ENCODE measurements at places on chromosomes 12 and 14.

- DNase-seq, result no peak
These were observed 4.3 kb downstream of the HNF1A start for GRCh38 chr12:120982659-120983058.

DNA sequence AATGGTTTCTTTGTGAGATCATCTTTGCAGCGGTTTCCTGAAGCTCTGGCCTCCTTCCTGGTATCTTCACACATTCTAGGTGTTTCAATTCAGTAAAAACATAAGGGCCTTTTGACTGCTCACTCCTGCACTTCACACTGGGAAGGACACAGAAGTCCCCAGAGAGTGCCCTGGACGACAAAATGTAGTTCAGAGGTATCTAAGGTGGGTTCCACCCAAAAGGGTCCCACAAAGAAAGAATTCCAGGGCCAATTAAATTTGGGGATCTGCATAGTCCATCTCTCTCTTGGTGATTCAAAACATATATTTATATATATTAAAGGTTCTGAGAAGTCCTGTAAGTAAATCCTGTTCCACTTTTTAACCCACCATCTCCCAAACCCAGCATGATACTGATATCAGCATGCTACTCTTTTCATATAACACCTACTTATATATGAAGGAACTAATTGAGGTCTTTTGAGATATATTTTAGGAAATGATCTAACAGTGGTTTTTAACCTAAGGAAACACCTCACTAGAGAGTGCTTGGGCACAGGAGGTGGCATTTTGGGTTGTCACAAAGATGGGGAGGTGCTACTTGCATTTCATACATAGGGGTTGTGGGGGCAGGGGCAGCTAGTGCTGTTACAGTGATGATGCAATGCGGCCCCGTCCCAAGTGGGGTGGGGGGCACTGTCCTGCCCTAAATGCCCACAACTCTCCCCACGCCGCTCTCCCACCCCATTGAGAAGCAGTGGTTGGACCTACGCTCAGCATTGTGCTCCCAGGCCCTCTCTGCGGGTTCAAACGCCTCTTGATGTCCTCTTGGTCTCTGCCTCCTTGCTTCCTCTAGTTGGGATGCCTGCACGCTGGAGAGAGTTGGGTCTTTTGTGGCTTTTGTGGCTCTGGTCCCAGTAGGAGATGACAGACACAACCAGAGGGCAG is 109.4 kb downstream of the ARF6 start:
- no peak for DNase-seq

GRCh38 chr14:94946244-94946643 is 176.3 kb upstream of the GSC start:
- DNase-seq, result no peak

GRCh38 chr12:127480775-127481314 is 786.1 kb upstream of the TMEM132C start:
- no peak for DNase-seq

DNA sequence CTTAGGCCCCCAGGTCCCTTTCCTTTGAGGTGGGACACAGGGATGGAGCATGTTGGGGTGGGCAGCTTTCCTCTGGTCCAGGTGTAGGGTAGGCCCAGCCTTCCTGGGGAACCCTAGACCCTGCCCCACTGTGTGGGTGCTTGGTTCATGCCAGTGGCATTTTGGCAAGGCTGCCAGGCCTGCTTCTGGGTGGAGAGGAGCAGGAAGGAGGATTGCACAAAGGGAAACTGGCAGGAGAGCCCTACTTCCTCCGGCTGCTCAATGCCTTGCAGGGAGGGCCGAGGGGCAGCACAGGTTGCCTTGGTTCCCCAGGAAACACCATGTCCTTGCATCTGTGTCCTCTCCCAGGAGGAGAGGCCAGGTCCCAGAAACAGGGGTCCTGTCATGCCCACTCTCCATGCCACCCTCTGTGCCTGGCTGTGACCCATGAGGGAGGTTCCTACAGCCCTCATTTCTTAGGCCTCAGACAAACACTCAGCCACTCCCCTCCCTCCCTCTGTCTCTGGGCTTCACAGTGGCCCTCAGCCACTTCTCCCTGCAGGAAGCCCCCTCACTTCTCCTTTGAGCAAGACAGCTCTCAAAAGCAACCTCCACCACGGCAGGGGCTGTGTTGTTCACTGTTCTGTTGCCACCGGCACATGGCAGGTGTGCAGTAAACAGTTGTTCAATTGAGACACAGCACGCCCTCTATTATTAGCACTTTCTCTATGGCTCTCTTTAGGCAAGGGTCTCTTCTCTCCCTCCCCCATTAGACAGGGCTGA is 6.8 kb upstream of the KRT80 start:
- no peak for DNase-seq

DNA sequence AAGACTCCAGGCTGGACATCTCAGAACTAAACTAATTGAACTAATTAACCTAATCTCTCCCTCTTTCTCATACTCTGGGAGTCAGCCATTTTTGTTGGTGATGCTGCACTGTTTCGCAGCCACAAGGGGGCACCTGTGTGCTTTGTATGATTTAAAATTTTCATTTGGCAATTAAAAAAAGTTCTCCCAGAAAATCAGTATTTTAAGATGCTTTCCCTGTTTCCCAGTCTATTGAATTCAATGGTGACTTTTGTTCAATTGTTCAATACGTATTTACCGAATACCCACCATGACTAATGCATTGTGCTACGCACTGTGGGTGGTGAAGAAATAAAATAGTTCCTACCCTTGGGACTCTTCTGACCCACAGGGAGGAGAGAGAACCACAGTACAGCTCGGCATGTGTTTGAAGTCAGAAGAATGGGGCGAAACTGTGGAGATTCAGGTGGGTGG is 63.7 kb downstream of the ZNF664 start:
- DNase-seq, result peak; percentile 53

GRCh38 chr14:98183556-98183955 is 1088.4 kb downstream of the BCL11B start:
- no peak for DNase-seq

DNA sequence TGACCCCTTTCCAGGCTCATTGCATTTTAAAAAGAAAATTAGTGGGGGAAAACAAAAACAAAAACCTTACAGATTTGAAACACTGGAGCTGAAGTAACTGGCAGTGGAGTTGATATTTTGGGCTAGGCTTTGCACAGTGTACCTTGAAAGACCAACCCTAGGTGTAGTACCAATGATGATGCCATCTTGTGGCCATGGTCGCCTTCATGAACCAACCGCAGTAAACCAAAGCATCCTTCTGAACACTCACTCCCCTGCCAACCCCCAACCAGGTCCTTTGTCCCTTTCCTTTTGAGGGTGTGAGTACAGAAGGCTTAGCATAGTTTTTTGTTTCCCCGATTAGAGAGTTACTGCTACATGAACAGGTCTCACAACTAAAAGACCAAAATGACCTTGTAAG is 5.9 kb downstream of the TOMM20L start:
- DNase-seq, result no peak

DNA sequence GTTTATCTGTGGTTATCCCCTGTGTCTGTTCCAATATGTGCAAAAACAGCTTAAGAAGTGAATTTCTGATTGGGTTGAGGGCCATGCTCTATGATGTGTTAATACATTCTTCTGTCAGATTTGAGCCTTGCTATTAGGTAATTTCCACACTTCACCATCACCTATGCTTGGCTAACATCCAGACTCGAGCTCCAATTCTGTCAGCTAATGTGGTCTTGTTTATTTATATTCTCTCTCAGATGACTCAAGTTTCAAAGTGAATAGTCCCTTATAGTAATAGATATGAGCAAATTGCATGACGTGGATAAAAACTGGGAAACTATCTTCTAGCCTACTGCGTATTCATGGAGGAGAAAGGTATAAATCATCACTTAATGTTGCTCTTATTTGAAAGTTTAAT is 451.3 kb downstream of the SNAPC1 start:
- DNase-seq, result no peak

DNA sequence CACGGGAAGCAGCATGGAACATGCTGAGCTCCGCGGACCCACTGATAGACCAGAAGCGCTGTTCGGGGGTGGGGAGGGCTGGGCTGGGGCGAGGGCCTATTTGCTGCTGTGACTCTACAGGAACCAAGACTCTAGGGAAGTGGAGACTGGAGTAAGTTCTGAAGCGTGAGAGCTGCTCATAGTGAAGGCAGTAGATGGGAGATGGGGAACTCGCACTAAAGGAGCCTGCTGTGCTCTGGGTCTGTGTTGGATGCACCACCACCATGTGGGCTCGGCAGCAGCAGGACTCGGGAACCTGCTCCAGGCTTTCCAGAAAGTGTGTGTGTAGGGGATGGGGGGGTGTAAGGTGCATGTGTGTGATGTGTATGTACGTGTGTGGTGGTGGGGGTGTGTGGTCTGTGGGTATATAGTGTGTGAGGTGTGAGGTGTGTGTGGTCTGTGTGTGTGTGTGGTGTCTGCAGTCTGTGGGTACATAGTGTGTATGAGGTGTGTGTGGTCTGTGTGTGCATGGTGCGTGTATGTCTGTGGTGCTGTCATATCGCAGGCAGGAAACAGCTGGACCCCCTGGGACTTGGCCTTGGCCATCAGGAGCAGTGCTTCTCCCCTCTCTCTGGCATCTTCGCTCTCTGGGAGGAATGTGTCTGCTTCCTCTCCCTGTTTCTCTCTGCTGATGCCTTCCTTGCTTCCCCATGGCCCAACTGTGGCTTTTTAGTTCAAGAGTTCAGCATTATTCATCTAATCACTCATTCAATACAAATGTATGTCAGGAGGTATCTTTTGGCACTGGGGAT is 378.9 kb downstream of the FUT8 start:
- no peak for DNase-seq

- DNase-seq, result no peak
These were observed 4.3 kb downstream of the NUAK1 start for GRCh38 chr12:106134294-106134949.

DNA sequence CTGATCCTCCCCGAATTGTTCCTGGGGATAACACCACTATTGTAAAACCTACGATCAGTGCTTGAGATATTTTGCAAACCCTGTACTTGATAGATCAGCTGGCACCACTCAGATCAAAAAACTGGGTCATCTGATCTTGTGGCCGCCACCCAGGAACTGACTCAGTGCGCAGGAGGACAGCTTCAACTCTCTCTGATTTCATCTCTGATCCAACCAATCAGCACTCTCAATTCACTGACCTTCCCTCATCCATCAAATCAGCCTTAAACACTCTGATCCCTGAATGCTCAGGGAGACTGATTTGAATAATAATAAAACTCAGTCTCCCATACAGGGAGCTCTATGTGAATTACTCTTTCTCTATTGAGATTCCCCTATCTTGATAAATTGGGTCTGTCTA is 4.2 kb upstream of the XPOT start:
- peak; percentile 66 for DNase-seq

GRCh38 chr12:51636581-51636980 is 45.5 kb downstream of the SCN8A start:
- DNase-seq, result no peak

GRCh38 chr14:104806625-104807465 is 5.9 kb downstream of the ZBTB42 start:
- peak; percentile 45 for DNase-seq

DNA sequence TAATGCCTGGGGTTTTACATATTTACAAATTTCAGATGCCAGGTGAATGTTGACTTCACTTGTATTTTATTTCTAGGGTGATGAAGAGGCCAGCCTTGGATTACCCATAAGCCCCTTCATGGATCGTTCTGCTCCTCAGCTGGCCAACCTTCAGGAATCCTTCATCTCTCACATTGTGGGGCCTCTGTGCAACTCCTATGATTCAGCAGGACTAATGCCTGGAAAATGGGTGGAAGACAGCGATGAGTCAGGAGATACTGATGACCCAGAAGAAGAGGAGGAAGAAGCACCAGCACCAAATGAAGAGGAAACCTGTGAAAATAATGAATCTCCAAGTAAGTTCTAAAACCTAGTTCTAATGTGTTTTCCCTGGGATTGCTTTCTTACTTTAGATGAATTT is 41.3 kb upstream of the SLCO1C1 start:
- no peak for DNase-seq

DNA sequence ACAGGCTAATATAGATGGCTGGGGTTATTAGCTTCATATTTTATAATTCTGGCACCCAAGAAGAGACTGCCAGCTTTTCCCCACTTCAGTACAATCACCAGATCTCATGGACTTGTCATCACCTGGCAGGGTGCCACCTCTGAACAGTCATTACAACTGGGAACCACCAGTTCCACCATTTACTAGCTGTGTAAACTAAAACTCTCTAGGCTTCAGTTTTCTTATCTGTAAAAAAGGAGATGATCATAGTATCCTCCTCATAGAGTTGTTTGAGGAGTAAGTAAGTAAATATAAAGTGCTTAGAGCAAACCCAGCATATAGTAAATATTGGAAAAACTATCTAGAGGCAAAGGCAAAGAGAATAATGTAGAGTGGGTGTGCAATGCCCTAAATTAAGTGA is 19.3 kb downstream of the CPNE8 start:
- no peak for DNase-seq

DNA sequence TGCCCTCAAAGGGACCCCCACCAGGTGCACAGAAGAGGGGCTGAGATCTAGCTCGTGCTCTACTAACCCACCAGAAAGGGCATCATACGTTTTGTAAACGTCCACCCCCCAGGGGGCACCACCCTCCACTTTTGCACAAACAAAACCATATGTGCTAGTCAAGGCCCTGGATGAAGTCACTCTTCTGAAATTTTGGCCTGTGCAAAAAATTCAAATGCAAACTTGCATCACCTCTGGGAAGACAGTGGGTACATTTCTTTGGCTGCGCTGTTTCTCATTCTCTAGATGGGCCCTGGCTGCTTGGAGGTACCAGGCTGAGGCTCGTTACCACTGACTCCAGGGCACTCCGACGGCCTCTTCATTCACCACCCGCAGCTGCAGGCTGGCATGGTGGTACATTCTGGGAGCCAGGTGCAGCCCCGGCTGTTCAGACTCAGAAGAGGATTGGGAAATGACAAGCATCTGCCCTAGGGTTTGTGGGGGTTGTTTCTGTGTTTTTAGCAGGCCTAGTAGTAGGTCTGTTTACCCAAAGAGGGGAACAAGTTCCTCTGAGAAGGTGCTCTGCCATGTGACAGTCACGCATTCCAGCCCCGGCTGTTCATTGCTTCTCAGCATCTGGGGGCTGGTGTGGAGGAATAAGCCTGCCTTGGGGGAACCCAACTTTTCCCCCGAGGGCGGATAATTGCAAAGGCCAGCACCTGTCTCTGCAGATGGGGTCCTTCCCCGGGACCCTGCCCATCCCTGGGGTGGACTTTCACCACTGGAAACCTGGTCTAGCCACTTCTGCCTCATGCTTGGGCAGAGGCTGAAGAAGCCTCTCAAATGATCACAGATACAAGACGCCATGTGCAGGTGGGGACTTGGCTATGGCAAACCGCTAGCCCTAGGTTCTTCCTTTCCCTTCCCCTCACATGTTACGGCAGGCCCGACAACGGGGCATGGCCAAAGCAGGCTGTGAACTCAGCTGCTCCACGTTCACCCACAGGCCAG is 147.6 kb downstream of the DPF3 start:
- DNase-seq, result no peak

- no peak for DNase-seq
These were observed 20.0 kb upstream of the CLEC2D start for GRCh38 chr12:9649532-9649940.

DNA sequence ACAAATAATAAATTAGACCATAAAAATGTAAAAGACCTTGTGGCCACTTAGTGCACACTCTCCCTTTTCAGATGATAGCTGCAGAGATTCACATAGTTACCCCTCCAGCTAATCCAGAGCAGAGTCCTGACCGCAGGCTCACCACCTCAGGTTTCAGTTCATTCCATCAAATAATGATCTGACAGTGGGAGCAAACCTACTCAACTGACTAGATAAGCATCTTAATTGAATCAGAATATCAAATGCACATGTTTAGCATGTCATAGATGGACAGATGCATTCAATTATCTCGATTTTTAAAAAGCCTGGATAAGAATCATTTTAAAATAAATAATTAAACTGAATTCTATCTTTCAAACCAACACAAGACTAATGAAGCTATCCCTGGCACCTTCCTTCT is 242.3 kb upstream of the PDZRN4 start:
- no peak for DNase-seq
